Stimulated activated memory B cell treated with anti-CD40 and anti-IgM and Interleukin-4, amounts not matched to agents 10 μg/mL and 1 μg/mL and 100 μg/mL, for 72 hours (primary cell): ENCODE measurements at places on chromosomes 6 and 20.
A peak's percentile ranks its signal among the peaks of the same experiment; 100 is the strongest.

DNA sequence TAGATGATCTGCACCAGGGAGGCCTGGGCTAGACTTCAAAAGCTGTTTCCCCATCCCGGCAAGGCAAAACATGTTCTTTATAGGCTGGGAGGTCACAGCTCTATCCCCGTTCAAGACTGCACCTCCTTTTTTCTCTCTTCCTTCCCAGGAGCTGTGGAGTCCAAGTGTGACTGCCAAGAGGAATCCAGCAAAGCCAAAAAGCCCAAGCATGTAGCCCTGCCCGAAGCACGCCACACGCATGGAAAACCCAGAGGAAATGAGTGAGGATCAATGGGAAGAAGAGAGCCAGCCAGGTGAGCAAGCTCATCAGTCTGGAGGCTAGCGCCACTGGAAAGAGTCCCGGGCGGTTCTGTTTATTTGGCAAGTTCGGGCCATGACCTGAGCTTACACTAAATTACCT lies 240.4 kb downstream of the PRL start:
- no peaks in the 10 kb centered on the region for H3K4me1 ChIP-seq
- no peak overlapping the region for H3K27ac ChIP-seq
- no peak overlapping the region for H3K4me3 ChIP-seq
- H3K27me3 ChIP-seq, result no peaks in the 10 kb centered on the region
- no peaks in the 10 kb centered on the region for H3K36me3 ChIP-seq

GRCh38 chr20:11329271-11329670 lies 588.4 kb upstream of the BTBD3 start:
- H3K27me3 ChIP-seq, result no peaks in the 10 kb centered on the region
- ATAC-seq, result no peak
- no peaks in the 10 kb centered on the region for H3K4me1 ChIP-seq
- H3K4me3 ChIP-seq, result no peak overlapping the region
- H3K36me3 ChIP-seq, result no peaks in the 10 kb centered on the region

DNA sequence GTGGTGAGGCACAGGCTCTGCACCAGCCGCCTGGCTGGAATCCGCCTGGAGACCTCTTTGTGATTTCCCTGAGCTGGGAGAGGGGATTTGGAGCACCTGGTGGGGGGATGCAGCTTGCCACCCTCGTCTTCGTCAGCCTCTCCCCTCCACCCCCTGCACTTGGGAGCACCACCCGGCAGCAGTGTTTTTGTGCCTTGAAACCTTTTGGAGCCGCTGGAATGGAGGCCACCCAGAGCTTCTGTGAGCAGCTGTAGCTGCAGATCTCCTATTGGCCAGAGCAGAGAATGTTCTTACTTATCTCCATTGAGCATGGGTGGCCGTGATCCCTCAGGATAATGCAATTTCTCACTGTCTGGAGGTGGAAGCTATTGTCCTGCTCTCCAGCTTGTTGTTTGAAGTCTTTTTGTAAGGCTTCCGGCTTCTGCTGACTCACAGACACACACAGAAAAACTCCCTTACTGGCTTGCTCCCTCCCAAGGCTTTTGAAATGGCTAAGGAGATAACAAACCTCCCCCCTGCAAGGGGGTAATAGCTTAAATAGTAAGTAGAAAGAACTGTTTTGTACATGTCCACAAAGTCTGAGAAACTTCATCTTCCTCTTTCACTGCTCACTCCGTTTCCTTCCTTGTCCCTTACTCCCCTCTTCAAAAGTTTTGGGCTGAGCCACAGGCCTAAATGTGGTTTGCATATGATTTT lies 271.2 kb downstream of the PRL start:
- H3K4me3 ChIP-seq, result no peak overlapping the region
- ATAC-seq, result peak; percentile 31
- no peaks in the 10 kb centered on the region for H3K4me1 ChIP-seq
- H3K27me3 ChIP-seq, result no peaks in the 10 kb centered on the region
- no peaks in the 10 kb centered on the region for H3K36me3 ChIP-seq

GRCh38 chr6:63887002-63887751 lies 251.6 kb downstream of the PHF3 start:
- ATAC-seq, result no peak
- H3K27me3 ChIP-seq, result no peaks in the 10 kb centered on the region

DNA sequence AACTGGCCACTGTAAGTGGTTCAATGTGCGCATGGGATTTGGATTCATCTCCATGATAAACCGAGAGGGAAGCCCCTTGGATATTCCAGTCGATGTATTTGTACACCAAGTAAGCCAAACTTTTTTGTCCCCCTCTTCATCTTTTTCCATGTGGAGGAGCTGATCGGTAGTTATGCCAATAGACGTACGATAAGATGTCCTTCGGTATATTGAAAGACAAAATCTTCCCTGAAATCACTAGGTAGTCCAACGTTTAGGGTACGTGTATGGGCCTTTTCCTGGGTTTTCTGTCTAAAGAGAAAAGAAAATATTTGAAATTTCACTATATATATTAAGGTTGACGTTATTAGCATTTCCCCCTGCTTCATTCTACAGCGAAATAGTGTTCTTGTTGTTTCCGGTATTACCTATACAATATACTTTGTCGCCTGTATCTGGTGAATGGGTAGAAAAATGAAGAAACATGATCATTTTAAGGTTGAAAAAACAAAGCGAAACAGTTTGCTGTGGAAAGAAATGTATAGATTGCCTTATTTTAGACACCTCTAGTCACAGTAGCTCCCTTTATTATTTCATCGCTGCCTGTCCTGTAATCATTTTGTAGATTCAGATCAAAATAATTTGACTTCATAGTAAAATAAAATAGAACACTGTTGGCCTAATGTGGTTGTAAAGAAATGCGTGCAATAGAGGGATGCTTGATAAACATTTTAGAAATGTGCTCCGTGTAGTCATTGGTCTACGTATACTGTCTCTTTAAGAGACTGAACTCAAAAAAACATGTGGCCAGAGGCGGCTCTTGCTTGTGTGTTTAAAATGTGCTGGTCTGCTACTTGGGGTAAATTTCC lies 1.5 kb downstream of the LIN28B start:
- H3K4me3 ChIP-seq, result no peak overlapping the region
- ATAC-seq, result no peak
- no peaks in the 10 kb centered on the region for H3K36me3 ChIP-seq
- H3K27me3 ChIP-seq, result peaks cover 54% of the 10 kb centered on the region

GRCh38 chr6:108294297-108294726 lies 542 bp upstream of the AFG1L start:
- ATAC-seq, result peak; percentile 67
- peak overlapping the region; percentile 99 for H3K27ac ChIP-seq
- no peaks in the 10 kb centered on the region for H3K27me3 ChIP-seq
- H3K4me1 ChIP-seq, result peaks cover 19% of the 10 kb centered on the region

- H3K27me3 ChIP-seq, result no peaks in the 10 kb centered on the region
- peak overlapping the region; percentile 26 for H3K4me3 ChIP-seq
- ATAC-seq, result no peak
- no peaks in the 10 kb centered on the region for H3K36me3 ChIP-seq
- no peak overlapping the region for H3K27ac ChIP-seq
- H3K4me1 ChIP-seq, result peaks cover 10% of the 10 kb centered on the region
Observed at GRCh38 chr6:151475653-151476523, 17.9 kb upstream of the CCDC170 start.

DNA sequence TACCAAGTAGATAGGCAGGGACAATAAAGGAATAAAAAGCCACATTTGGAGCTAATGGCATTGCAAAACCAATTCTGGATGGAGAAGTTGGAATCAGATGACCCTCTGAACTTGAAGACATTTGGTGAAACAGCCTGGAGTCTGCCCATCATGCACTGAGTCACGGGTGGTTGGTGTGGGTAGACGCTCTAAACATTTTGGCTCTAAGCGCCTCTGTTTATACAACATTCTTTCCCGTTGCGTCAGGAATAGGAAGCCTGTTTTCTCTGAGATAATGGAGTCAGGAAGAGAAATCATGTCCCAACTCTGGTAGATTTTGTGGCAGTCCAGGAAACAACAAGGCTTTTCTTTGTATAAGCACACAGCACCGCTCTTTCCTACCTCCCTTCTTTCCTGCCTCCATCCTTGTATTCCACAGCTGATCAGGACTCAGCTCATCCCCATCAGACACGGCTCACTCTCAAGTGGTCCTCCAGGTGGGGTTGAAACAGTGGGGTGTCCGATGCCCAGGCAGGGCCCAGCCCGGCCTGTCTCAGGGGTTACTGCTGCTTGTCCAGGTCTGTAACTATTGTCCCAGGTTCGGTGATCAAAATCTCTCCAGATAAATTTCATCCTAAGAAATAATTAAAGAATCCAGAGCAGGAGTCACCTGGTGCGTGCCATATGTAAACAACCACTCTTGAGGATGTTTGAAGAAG lies 12.1 kb upstream of the RAMACL start:
- H3K27ac ChIP-seq, result no peak overlapping the region
- H3K4me3 ChIP-seq, result no peak overlapping the region
- H3K27me3 ChIP-seq, result peaks cover 10% of the 10 kb centered on the region
- no peak for ATAC-seq

GRCh38 chr6:3532296-3532916 lies 75.6 kb upstream of the SLC22A23 start:
- H3K27me3 ChIP-seq, result peaks cover 20% of the 10 kb centered on the region
- no peak for ATAC-seq
- no peak overlapping the region for H3K27ac ChIP-seq
- H3K4me3 ChIP-seq, result no peak overlapping the region
- no peaks in the 10 kb centered on the region for H3K4me1 ChIP-seq

GRCh38 chr6:129701721-129702455 lies 8.1 kb downstream of the ARHGAP18 start:
- H3K36me3 ChIP-seq, result peaks cover 10% of the 10 kb centered on the region
- no peaks in the 10 kb centered on the region for H3K27me3 ChIP-seq

DNA sequence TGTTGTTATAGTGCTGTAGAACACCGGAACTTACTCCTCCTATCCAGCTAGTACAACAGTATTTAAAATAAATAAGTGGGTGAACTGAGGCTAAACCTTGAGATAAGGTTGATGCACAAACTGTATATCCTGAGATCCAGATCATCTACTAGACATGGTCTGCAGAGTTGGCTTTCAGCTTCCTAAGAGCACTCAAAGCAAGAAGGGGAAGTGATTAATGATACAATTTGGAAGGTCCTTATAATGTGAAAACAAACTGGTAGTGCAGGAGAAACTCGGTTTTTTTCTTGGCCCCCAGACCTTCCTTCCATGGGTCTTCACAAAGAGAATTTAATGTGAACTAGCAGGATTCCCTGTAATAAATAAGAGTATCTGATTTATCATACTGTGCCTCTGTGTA lies 27.4 kb upstream of the RREB1 start:
- no peak for ATAC-seq
- H3K36me3 ChIP-seq, result no peaks in the 10 kb centered on the region
- H3K27ac ChIP-seq, result no peak overlapping the region
- no peak overlapping the region for H3K4me3 ChIP-seq

DNA sequence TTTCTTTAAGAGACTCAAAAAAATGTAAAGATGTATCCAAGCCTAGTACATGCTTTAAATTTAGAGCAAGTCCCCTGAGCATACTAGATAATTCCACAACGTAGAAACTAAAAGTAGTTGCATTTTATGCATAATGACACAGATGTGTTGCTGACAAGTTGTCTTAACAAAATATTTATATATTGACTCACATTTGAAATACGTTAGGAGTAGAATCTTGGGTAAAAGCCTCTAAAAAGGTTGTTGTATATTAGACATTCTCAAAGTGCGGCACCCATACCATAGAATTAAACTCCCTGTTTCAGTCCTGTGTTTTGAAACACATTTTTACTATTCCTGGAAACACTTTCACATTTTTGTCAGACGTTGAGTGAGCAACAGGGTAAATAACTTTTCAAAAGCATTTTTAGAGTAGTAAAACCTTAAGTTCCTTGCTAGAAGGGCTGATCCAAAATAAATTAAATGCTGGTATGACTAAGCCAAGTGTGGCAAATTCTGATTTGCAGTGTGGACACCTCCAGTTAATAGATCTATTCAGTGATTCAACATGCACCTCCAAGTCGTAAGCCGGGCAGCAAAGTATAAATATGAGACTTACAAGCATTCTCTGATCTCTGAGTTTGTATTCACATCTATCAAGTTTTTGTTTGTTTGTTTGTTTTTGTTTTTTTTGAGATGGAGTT lies 97.5 kb downstream of the GMDS start:
- ATAC-seq, result no peak
- no peak overlapping the region for H3K27ac ChIP-seq
- no peaks in the 10 kb centered on the region for H3K4me1 ChIP-seq
- peaks cover 6% of the 10 kb centered on the region for H3K36me3 ChIP-seq
- H3K4me3 ChIP-seq, result no peak overlapping the region
- H3K27me3 ChIP-seq, result no peaks in the 10 kb centered on the region

DNA sequence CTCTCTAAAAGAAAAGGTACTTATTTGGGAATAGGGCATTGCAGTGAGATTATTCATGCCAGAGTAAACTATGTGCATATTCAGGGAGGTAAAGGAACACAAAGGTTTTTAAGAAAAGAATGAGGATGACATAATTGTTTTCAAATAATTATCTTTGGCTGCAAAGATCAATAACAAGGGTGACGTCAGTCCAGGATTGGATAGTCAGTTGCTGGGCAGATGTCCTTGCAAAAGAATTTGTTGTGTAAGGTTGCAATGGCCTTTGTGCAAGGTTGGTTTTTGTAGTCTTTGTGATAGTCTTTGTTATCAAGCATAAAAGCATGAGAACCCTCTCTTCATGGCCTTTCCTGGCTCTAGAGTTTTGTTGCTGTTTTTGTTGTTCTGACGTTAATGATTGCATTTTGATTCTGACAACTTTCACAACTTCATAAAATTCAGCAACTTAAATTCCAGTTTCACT lies 17.7 kb downstream of the LOC128125822 start:
- no peaks in the 10 kb centered on the region for H3K36me3 ChIP-seq
- no peak overlapping the region for H3K4me3 ChIP-seq
- no peaks in the 10 kb centered on the region for H3K27me3 ChIP-seq

GRCh38 chr6:35736253-35736894 lies 458 bp upstream of the ARMC12 start:
- no peak overlapping the region for H3K27ac ChIP-seq
- H3K36me3 ChIP-seq, result no peaks in the 10 kb centered on the region
- H3K4me1 ChIP-seq, result peaks cover 28% of the 10 kb centered on the region
- ATAC-seq, result peak; percentile 39
- H3K27me3 ChIP-seq, result no peaks in the 10 kb centered on the region
- no peak overlapping the region for H3K4me3 ChIP-seq

DNA sequence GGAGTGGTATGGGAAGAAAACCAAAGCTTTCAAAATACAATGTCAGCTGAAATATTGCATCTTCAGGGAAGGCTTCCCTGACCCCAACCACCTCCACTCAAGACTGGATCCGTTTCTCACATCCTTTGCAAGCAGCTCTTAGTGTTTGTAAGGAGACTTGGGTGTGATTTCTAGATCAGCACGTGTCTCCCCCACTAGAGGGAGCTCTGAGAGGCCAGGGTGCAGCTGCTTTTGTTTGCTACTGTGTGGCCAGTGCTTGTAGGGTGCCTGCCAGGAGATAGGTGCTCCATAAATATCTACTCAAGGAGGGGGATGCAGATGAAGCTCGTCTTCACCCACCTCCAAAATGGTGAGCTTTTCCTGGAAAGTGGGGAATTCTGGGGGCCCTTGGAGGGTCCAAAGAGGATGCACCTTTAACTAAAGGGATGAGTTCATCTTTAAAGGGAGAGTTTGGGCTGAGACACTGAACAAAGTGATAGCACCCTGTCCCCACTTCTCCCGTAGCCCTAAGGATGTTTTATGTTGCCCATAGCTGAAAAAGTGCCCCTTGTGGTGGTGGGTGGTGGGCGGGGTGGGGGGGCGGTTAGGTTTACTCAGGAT lies 52.6 kb upstream of the MAFB start:
- H3K27ac ChIP-seq, result no peak overlapping the region
- no peak for ATAC-seq
- H3K4me3 ChIP-seq, result no peak overlapping the region
- peaks cover 2% of the 10 kb centered on the region for H3K27me3 ChIP-seq
- peaks cover 17% of the 10 kb centered on the region for H3K4me1 ChIP-seq
- no peaks in the 10 kb centered on the region for H3K36me3 ChIP-seq

- no peaks in the 10 kb centered on the region for H3K4me1 ChIP-seq
- peaks cover 15% of the 10 kb centered on the region for H3K36me3 ChIP-seq
- peak; percentile 27 for ATAC-seq
- no peaks in the 10 kb centered on the region for H3K27me3 ChIP-seq
- no peak overlapping the region for H3K27ac ChIP-seq
- H3K4me3 ChIP-seq, result no peak overlapping the region
Observed at GRCh38 chr20:34852298-34852697, 20.4 kb downstream of the GGT7 start.
